ENCODE measurements at places on chromosomes 11 and 22.

DNA sequence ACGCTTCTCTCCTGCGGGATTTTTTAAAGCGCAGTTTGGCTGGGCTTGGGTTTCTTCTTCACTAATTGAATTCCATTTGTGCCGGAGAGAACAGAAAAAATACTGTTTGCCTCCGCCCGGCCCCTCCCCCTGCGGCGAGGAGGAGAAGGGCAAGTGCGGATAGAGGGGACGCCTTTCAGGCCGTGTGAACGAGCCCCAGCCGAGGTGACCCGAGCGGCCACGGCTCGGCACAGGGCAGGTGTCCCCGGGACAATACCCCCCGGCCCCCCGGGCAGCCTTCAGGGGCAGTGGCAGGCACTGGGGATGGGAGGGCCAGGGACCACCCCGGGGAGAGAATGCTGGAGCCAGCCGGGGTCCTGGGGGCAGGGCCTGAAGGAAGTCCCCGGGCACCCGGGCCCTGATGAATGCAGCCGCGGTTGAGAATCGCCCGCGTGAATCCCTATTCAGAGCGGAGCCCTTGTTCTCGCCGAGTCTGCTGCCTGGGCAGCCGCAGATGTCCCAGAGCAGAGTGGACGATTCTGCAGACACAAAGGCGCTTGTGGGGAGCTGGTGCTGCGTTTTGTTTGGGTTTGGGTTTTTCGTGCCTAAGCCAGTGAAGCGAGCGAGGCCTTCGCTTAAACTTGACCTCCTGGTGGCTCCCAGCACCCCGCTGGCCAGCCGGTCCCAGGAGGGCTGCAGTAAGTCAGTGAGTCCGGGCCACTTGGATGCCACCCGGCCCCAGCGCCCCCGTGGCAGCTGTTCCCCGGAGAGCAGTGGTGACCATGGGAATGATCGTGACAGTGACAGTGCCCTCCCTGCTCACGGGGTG, 96.0 kb downstream of the WNT7B start:
- DNase-seq, result no peak

DNA sequence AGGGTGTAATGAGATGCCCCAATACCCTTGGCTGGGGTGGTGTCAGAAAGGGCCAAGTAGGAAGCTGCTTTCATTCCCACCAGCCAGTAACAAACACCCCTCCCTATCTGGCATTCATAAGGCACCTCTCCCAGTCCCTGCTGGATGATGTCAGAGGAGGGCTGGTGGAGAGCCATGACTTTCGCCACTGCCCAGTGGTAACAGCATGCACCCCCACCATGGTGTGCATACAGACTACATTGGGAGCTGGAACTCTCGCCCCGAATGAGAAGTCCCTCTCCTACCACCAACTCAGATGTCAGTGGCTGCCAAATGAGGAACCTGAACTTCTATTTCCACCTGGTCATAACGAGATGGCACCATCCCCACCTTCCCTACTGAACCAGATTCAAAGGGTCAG, 73.3 kb downstream of the SGSM3 start:
- DNase-seq, result no peak

- no peak for DNase-seq
These were observed 62.1 kb upstream of the CADM1 start for GRCh38 chr11:115566180-115566764.

DNA sequence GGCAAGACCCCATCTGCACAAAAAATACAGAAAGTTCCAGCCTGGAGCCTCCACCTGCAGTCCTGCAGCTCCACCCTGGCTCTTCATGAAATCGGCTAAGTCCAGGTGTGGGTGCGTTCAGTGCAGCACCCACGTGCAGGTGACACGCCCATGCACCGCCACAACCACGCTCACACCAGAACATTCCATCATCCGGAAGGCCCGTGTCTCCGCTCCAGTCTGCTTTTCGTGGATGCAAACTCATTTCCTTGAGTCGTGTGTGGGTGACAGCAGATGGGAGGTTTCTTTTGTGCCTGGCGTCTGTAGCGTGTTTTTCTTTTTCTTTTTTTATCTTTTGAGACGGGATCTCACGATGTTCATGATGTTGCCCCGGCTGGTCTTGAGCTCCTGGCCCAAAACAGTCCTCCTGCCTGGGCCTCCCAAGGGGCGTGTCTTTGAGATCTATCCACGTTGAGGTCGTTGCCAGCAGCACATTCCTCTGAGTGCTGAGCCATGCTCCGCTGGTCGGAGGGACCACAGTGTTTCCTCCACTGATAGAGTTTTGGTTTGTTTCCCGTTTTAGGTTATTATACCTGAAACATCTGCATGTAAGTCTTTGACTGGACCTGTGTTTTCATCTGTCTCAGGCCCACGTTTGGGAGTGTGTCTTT, 7.2 kb downstream of the PTDSS2 start:
- no peak for DNase-seq

Measured in RPMI8226 (cell line).